HFFc6 (cell line): ENCODE measurements at places on chromosomes 3 and 15. TPM values are rescaled to one million over a fixed set of nuclear protein-coding genes. Genes with fewer than 3 reads are reported as not detected.

- no peak for DNase-seq
Observed at GRCh38 chr3:139291276-139292051, 52.4 kb upstream of the MRPS22 start.

- DNase-seq, result no peak
Observed at GRCh38 chr3:4408958-4409357, 58.1 kb downstream of the SUMF1 start.

- no peak for DNase-seq
Observed at GRCh38 chr3:176787506-176787905, 409.8 kb downstream of the TBL1XR1 start.

GRCh38 chr3:54801977-54802376 lies 125.9 kb downstream of the LRTM1 start:
- no peak for DNase-seq

GRCh38 chr3:12175844-12176453 lies 17.2 kb upstream of the TIMP4 start:
- DNase-seq, result no peak

The SLC28A1 gene
- total RNA-seq, result not detected in 3 replicates
